ENCODE measurements at places on chromosomes 4 and X.

GRCh38 chr4:10524196-10524833 is 67.1 kb upstream of the ZNF518B start:
- no peak for DNase-seq

- no peak for DNase-seq
Measured at GRCh38 chr4:95798003-95798402, 41.9 kb upstream of the PDHA2 start.

GRCh38 chrX:118865231-118865630 is 41.6 kb downstream of the ZCCHC12 start:
- DNase-seq: no peak

DNA sequence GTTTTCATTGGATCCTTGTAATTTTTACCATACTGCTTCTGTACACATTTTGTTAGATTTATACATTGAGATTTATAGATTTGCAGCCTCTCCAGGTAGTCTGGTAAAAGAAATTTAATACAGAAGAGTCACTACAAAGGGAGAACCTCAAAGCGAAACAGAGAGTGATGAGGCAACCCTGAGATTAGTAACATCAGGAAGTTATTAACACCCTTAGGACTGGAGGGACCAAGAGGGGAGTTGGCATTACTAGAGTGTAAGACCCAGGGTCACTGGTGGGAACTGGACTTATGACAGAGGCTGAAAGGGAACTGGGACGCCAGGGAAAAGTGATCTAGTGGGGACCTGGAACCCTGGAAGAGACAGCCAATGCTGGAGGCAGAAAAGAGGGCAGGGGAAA is 20.6 kb upstream of the MAML3 start:
- DNase-seq: no peak

GRCh38 chr4:107683873-107684272 is 36.2 kb downstream of the PAPSS1 start:
- no peak for DNase-seq

- DNase-seq: no peak
Measured at GRCh38 chr4:142396279-142396678, 449.8 kb downstream of the INPP4B start.

DNA sequence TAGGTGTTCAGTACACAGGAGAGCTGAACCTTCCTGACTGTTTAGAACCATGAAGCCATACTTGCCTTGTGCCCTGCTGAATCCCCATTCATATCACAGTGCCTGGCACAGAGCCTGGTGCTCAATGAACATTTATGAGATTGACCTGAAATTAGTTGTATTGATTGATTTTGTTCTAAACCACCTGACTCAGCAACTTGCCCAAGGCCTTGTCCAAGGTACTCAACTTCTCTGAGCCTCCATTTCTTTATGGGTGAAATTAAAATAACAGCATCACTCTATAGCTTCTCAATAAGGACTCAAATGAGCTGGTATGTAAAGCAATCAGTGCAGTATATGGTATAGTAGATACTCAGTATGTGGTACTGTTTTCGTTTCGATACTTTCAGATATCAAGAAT is 208.1 kb downstream of the SLC39A8 start:
- DNase-seq: no peak

DNA sequence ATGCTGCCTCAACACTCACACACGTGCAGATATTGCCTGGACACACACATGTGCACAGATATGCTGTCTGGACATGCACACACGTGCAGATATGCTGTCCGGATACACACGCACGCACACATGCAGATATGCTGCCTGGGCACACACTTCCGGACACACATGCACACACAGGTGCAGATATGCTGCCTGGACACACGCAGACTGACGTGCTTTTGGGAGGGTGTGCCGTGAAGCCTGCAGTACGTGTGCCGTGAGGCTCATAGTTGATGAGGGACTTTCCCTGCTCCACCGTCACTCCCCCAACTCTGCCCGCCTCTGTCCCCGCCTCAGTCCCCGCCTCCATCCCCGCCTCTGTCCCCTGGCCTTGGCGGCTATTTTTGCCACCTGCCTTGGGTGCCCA is 14.7 kb downstream of the FGFRL1 start:
- DNase-seq: peak; percentile 63

GRCh38 chr4:1205586-1206298 is 33.4 kb upstream of the SPON2 start:
- DNase-seq: peak; percentile 15

DNA sequence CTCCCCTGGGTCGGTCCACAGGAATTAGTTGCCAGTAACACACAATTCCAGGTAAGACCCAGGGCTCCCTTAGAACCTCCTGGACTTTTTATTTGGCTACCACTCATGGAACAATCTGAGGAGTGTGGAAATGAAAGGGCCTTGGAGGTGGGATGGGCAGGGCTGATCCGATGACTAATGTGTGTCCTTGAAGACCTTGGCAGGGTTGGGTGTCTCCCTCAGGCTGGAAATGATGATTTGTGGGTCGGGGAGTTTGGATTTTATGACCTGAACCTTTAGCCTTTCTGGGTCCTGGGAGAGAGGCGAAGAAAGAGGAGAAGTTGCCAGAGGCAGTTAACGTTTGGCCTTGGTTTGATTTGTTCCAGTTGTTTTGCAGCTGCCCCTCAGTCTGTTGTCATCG is 425.0 kb downstream of the MID1IP1 start:
- no peak for DNase-seq

DNA sequence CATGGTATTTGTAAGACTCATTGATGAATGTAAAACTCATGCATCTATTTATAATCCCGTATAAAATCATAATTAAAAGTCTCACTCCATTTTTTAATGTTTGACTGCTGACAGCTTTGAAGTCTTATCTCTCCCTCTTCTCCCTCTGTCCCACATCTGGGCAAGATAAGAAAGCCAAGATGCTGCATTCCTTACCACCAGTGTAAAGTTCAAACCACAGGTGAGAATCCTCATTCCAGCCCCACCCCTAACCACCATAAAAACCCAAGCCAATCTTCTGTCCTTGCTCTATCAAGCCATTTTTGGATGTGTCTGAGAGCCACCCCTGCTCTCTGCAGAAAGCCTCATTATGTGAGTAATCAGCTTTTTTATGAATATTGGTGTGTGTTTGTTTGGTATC is 59.3 kb upstream of the MAGED1 start:
- DNase-seq: no peak

GRCh38 chr4:37827030-37827685 is 672 bp downstream of the PGM2 start:
- no peak for DNase-seq

GRCh38 chr4:38509551-38509950 is 154.4 kb upstream of the KLF3 start:
- no peak for DNase-seq

DNA sequence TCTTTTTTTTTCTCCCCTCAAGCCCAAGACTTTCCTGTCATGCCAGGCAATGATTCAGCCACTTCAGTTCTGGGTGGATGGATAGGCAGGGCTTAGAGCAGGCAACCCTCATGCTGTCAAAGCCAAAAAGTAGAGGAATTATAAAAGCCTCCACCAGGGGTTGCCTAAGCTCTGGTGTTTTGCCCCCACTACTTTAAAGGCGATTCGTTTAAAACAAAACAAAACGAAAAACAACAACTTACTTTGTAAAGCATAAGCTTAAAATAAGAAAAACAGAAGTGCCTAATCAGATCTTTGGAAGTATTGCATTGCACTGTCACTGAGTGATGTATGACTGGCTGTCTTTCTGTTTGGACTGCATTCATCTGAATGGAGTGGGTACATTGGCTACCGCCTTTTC is 5.3 kb upstream of the IDS start:
- no peak for DNase-seq

DNA sequence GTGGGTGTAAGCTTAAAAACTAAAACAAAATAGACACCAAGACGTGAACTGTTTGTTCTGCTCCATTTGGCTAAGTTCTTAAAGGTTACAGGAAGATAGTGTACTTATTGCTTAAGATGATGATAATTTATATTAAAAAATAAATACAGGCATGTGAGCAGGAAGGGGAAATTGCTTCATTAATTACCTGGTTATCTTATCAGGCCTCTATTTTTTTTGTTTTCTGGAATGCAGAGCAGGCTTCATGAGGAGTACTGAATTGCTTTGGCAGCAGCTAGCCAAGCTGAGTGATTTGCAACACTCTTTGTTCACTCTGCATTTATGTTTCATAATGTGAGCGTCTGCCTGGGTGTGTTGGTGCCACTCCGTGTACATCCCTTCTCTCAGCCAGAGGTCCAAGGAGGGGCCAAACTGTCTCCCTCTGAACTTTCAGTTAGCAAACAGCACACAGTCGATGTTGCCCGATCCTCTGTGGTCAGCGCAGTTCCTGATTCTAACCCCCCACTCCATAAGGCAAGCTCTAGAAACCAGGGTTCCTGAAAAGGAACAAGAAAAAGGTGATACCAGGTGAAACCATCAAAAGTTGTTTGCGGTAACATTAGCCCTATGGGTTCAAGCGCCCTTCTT is 348.2 kb downstream of the SPRY1 start:
- DNase-seq: no peak
